HCT116 (cell line): ENCODE measurements at places on chromosomes 5 and 9. TPM values are rescaled to one million over a fixed set of nuclear protein-coding genes. Genes with fewer than 3 reads are reported as not detected.
A peak's percentile ranks its signal among the peaks of the same experiment; 100 is the strongest.

- no peak for DNase-seq
- peaks cover 20% of the 10 kb centered on the region for H3K4me1 ChIP-seq
- H3K4me3 ChIP-seq, result peak overlapping the region; percentile 53
- H3K36me3 ChIP-seq, result no peaks in the 10 kb centered on the region
- no peaks in the 10 kb centered on the region for H3K27me3 ChIP-seq
Measured at GRCh38 chr5:172284611-172284980, 1.0 kb upstream of the UBTD2 start.

FAM151B gene
- 1.2 TPM for total RNA-seq

GRCh38 chr5:169923988-169924387 is 56.3 kb downstream of the INSYN2B start:
- H3K27ac ChIP-seq, result no peak overlapping the region
- H3K27me3 ChIP-seq, result peaks cover 24% of the 10 kb centered on the region
- H3K4me1 ChIP-seq, result no peaks in the 10 kb centered on the region
- no peak for DNase-seq

GRCh38 chr9:13941714-13942113 is 372.2 kb downstream of the NFIB start:
- H3K4me1 ChIP-seq, result no peaks in the 10 kb centered on the region
- DNase-seq, result no peak
- no peaks in the 10 kb centered on the region for H3K27me3 ChIP-seq

DNA sequence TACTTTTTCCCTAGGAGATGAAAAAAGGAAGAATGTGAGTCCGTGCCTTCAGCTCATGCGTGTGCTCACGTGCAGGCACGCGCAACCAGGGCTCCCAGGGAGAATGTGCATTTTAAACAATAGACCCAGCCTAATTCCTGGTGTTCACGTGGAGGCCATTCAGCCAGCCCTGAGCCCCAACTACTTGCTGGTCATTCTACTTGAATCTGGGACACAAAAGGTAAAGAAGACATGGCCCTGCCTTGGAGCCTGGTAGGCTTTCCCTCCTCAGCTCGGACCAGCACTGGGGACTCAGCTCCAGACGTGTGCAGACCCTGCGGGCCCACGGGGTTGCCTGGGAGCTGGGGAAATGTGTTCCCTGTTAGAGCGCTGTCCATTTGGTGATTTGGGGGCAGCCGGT is 125.5 kb downstream of the MVB12B start:
- H3K4me3 ChIP-seq, result no peak overlapping the region
- H3K36me3 ChIP-seq, result no peaks in the 10 kb centered on the region
- H3K27me3 ChIP-seq, result no peaks in the 10 kb centered on the region
- H3K27ac ChIP-seq, result no peak overlapping the region

DNA sequence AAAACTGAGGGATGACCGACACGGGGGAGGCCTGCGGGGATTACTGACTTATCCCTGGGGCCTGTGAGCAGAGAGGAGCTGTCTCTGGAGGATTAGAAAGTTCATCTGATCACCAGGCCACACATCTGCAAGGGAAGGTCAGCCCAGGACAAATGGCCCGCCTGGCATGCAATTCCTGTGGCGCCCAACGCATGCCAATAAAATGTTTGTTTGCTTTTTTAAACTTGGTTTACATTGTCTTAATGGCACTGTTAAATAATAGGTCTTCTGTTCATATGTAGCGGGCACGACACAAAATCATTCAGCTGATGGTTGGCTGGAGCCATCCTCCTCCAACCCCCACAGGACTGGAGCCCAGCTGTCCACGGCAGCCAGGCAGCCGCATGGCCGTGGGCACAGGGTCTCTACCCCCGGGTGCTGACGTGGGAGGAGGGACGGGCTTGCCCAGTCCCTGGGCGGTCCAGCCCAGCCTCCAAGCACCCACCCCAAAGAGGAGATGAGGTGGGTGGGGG is 41.0 kb upstream of the SLC12A7 start:
- no peak overlapping the region for H3K27ac ChIP-seq
- DNase-seq, result no peak
- no peak overlapping the region for H3K4me3 ChIP-seq
- no peaks in the 10 kb centered on the region for H3K27me3 ChIP-seq

TPD52L3 gene
- not detected for total RNA-seq

DNA sequence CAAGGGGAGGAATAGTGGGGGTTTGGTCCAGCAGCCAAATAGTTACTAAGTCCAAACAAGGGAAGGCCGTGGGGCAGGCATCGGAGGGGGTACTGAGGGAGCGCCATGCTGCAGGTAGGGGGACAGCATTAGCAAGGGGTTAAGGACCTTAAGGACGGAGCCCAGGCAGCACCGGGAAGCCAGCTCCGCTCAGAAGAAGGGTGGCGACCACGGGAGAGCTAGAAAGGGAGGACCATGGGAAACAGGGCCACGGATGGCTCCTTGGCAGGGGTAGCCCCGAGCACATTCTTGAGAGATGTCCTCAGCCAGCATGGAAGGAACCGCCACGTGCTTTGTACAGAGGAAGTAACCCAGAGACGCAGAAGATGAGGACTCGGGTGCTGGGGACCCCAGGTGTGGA is 76.2 kb upstream of the STXBP1 start:
- H3K27me3 ChIP-seq, result no peaks in the 10 kb centered on the region
- H3K27ac ChIP-seq, result no peak overlapping the region; the same call in 1 of the 2 replicates
- DNase-seq, result no peak

NDUFS6 gene
- 43.8 TPM for total RNA-seq

DNA sequence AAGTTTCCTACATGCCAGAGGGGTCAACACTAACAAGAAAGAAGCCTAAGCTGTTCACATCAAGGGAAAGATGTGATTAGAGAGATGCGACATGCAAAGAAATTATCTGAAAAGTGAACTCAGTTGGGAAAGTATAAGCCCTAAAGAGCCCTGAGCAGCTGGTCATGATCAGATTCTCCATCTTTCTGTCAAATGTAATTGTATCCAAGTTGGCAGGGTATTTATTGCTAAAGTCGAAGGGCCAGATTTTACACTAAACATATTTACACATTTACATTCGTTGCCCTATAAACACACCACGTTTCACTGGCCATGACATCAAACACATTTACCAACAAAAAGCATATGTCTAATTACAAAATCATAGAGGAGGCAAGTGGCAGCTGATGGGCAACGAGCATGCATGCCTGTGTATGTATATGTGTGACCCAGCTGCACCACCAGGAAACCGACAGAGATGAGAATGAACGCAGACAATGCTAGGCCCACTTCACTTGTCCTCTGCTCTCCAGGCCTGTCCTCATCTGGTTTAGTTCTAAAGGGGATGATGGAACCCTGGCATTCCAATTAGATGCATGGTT is 6.3 kb downstream of the FOXD1 start:
- peaks cover 14% of the 10 kb centered on the region; the same call in 1 of the 2 replicates for H3K4me1 ChIP-seq
- H3K4me3 ChIP-seq, result no peak overlapping the region
- H3K27me3 ChIP-seq, result no peaks in the 10 kb centered on the region
- H3K27ac ChIP-seq, result no peak overlapping the region
- H3K36me3 ChIP-seq, result no peaks in the 10 kb centered on the region

DNA sequence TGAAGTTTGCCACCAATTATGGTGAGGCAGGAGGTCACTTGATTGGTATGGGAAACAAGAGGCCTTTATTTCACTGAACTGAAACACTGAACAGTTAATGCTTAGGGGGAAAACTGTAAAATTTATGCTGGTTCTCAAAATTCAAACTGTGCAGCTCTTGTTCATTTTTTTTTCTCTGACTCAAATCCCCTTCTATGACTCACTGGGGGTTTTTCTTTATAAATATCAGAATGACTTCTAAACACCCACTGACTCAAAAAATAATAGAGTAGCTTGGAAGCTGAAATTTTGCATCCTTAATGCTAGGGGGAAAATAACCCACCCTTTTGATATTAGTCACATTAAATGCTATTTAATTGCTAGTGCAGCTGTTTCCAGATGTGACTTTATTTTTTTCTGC is 24.1 kb upstream of the OTP start:
- no peak for DNase-seq
- no peaks in the 10 kb centered on the region for H3K36me3 ChIP-seq
- no peaks in the 10 kb centered on the region for H3K27me3 ChIP-seq
- no peak overlapping the region for H3K4me3 ChIP-seq
- no peaks in the 10 kb centered on the region for H3K4me1 ChIP-seq

SMIM33 gene
- total RNA-seq, result not detected

SLC28A3 gene
- total RNA-seq, result not detected

DNA sequence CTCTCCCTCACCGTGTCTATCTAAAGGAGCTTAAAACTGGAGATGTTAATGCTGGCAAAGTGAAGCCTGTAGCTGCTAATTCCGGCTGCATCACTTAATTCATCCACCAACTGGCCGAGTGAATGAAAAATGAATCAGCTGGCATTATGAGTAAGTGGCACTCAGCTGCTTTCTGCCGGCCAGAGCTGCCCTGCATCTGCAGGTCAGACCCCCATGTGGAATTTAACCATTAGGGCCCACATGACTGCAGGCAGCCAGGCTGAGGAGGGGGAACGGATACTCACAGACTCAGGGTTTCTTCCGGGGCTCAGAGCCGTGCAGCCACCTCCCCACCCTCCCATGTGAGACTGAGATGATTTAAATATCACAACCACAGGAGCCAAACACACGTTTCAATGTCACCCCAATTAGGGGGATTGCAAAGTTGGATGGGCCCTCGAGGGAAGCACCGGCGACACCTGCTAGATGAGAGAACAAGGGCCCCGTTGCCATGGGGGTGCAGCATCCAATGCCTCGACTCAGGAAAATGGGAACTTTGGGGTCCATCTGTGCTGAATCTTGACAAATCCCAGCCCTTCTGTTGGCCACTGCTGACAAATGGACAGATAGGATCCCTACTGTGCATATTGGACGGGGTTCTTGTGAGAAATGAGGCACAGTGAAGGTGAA is 115.6 kb upstream of the ALDH1B1 start:
- H3K36me3 ChIP-seq, result no peaks in the 10 kb centered on the region
- H3K27ac ChIP-seq, result no peak overlapping the region
- DNase-seq, result no peak
- H3K4me1 ChIP-seq, result no peaks in the 10 kb centered on the region
- H3K27me3 ChIP-seq, result no peaks in the 10 kb centered on the region

LCN9 gene
- not detected for total RNA-seq
